ENCODE measurements at places on chromosomes 7 and 10. TPM values are rescaled to one million over a fixed set of nuclear protein-coding genes. Genes with fewer than 3 reads are reported as not detected.
A peak's percentile ranks its signal among the peaks of the same experiment; 100 is the strongest.

DNA sequence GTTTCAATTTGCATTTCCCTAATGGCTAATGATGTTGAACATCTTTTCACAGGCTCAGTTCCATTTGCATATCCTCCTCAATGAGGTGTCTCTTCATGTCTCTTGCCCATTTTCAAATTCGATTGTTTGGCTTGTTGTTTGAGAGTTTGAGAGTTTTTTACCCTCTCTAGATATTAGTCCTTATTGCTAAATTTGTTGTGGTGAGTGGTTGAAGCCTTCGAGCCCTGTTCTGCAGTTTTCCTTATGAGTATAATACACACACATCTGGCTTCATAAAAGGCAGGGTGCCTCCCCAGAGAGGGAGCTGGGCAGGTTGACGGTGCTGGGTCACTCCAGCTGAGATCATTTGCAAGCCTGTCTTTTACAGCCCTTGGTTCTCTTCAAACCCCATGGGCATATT is 65.1 kb downstream of the RGS10 start:
- DNase-seq: no peak

DNA sequence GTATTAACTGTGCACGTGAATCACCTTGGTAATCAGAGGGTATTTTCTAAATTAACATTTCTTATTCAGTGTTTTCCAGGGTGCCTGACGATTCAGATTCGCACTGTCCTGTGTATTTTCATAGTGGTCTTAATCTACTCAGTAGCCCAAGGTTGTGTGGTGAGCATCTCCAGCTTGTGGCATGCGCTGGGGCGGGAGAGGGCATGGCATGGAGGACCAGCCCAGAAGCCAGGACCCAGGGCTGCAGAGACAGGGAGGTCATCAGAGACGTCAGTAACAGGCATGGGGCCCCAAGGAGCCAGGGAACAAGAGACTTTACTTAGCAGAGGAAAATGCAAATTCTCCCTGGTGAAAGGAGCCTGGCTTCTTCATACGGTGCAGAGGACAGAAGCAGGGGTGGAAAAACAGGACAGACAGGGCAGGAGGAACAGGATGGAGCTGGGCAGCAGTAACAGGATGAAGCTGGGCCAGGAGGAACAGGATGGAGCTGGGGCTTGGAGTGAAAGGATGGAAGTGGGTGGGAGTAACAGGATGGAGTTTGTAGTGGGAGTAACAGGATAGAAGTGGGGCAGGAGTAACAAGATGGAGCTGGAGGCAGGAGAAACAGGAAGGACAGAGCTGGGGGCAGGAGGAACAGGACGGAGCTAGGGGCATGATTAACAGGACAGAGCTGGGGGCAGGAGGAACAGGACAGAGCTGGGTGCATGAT is 110.9 kb downstream of the ADCY1 start:
- DNase-seq: no peak

DNA sequence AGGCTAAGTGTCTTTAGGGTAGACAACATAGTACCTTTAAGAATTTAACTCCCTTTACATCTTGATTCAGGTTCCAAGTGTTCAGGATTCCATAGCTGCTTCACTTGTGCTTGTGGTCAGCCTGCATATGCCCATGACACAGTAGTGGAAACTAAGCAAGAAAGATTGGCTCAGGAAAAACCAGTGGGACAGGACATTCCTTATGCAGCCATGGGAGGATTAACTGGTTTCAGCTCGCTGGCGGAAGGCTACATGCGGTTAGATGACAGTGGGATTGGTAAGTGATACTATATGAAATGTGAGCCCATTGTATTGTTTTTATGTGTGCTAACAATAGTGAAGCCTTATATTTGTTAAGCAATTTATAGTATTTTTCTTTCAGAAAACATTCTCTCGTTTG is 11.3 kb downstream of the FAM221A start:
- no peak for DNase-seq

GRCh38 chr7:68291710-68292109 is 1295.1 kb downstream of the TYW1 start:
- DNase-seq: no peak

GRCh38 chr7:77954773-77955555 is 156.4 kb downstream of the PHTF2 start:
- DNase-seq: no peak

GRCh38 chr10:17783751-17784150 is 25.4 kb upstream of the MRC1 start:
- no peak for DNase-seq

DNA sequence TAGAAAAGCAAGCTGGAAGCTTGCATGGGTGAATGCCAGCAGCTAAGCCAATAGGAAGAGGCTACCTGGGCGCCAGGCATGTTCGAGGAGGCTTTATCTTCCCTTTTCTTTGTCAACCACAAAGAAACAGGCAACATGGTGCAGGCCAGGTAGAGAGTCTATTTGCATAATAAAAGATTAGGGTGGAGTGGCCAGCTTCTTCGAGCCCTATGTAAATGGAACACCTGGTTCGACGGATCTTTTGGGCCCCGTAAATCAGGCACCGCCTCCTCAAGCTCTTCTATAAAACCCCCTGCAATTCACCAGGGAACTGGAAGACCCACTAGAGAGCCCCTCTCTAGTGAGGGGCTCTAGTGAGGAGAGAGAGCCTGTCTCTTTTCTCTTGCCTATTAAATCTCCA is 1106.2 kb upstream of the CELF2 start:
- no peak for DNase-seq

DNA sequence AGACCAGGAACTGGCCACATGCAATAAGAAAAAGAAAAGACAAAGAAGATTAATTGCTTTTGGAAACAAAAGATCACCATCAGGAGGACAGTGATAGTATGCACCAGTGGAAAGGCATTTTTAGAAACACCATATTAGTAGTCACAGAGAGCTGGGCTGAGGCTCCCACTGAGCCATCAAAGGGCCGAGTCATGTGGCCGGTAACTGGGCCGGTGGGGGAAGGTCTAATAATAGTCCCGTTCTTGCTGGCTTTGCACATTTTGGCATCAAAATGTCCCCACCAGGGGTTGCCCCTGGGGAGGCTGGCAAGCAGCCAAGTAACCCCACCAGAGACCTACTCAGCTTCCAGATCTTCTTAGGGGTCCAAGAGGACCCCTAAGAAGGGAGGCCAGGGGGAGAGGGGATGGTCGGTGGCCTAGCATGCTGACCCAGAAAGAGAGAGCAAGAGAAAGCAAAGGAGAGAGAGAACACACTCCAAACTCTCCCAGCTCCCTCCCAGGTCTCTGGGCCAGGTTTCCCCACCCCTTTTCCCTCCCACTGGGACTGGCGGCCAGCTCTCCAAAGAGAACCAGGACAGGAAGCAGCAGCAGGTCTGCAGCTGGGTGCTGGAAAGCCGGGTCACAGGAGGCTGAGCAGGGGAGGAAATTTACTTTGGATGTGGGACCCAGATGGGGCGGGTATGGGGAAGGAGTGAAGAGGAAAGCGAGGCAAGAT is 70.2 kb upstream of the FGFR2 start:
- DNase-seq: no peak

DNA sequence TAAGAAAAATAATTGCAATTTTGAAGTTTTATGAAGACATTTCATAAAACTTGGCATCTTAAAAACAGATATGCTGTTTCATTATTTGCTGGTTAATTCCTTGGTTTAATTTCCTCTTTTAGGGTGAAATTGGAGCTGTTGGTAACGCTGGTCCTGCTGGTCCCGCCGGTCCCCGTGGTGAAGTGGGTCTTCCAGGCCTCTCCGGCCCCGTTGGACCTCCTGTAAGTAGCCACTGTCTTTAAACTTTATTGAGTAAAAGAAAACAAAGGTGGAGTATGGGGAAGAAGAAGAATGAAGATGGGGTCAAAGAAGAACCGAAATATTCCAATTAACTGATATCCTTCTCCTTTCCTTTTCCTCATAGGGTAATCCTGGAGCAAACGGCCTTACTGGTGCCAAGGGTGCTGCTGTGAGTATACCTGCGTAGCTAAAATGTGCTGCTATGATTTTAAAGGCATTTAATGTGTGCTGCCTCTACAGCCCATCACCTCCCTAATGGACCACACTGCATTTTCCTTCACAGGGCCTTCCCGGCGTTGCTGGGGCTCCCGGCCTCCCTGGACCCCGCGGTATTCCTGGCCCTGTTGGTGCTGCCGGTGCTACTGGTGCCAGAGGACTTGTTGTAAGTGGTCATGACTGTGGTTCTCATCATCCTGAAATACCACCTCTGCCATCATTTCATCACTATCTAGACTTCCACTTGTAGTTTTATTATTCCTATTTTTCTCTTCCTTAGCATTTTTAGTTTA is 14.7 kb downstream of the COL1A2 start:
- no peak for DNase-seq

GRCh38 chr10:125048094-125048864 is 106.4 kb downstream of the ZRANB1 start:
- peak; percentile 63 for DNase-seq

DNA sequence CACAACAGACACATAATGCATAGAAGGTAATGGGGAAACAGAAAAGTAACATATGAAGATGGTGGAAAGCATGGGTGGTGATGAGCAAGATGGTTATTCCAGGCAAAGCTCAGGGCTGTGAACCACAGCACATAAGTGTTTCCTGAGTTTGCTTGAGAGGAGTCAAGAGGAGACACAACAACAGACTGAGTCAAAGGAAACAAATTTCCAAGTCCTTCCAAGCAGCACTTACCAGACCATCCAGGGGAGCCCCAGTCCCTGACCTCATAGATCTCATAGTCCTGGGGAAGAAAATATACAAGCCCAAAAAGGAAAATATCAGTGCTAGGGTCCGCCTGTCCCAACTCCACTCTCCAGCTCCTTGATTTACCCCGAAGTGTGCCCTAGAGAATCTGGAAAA is 216.6 kb upstream of the FZD1 start:
- DNase-seq: no peak

GRCh38 chr7:118777308-118777707 is 552.8 kb downstream of the ANKRD7 start:
- no peak for DNase-seq

GRCh38 chr7:12569673-12570072 is 847 bp upstream of the SCIN start:
- no peak for DNase-seq

GRCh38 chr7:29565224-29565630 is 1.6 kb downstream of the PRR15 start:
- no peak for DNase-seq

DNA sequence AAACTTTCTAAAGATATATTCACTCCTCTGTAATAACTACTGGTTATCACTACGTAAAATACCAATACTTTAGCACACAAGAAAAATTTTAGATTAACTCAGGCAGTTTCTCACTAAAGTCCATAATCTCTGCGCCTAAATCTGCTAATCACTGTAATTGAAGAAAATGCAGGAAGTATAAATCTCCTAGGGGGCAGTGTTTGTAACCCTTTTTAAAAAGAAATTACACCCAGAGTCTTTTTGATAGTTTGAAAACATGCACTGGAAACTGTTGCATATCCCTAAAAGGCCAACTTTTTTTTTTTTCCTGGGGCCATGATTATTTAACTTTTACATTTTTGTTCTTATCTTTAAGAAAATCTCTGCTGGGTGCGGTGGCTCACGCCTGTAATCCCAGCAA is 209.6 kb downstream of the KIAA1217 start:
- no peak for DNase-seq

- no peak for DNase-seq
These were observed 73.7 kb downstream of the PIK3CG start for GRCh38 chr7:106938803-106939202.

DNA sequence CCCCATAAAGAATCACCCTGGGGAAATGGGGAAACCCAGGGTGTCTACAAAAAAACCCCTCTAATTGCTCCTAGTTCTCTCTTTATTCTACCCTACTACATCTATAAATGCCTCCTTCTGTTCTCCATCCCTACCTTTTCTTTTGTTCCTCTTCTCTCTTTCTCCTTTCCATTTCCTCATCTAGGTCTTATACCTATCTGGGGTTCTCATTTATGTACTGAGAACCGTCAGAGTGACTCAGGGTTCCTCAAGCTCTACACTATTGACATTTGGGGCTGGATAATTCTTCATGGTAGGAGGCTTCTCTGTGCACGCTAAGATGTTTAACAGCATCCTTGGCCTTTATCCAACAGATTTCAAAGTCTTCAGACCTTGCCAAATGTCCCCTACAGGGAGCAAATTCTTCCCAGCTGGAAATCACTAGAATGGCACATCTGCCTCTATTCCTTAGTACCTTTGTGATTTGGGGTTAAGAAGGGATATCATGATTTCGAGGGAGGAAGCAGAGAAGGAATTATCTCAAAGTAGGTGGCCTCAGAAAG is 137.4 kb upstream of the PTN start:
- no peak for DNase-seq

DNA sequence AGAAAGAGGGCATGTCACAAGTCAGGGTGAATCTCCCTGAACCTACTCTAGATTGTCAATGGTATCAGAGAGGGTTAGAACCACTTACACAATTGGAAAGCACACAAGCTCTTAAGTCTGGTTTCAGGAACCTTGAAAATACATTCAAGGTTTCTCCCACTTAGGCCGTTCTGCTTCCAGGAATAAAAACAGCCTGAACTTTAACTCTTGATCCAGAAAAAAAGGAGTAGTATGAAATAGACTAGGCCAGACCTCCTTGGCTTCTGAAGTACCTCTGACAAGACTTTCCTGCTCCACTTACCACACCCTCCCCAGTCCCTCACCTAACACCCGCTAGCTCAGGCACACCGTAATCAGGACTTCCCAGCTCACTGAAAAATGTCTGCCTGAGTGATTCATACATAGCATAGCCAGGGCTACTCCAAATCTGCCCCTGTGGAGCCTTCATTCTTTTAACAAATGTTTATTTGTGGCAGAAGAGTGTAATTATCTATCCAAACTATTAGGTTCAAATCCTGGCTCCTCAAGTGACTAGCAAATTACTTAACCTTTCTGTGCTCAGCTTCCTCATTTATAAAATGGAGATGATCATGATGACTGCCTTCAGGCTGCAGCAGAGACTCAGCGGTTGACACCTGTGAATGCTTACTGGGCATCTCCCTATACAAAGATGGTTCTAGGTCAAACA is 30.3 kb upstream of the IL6 start:
- no peak for DNase-seq

The PCLO gene
- total RNA-seq: not detected

The DLD gene
- 60.5 TPM for total RNA-seq

The NEUROG3 gene
- not detected for total RNA-seq

The KAZALD1 gene
- 0.27 TPM for total RNA-seq

The UCN3 gene
- not detected for total RNA-seq

The LAMB1 gene
- not detected for total RNA-seq

The CPED1 gene
- 0.17 TPM for total RNA-seq

The RAB18 gene
- 68.2 TPM for total RNA-seq

The LSM8 gene
- 51.6 TPM for total RNA-seq

The GNAI1 gene
- total RNA-seq: 0.45 TPM

The IGF2BP3 gene
- total RNA-seq: 1.2 TPM

The WNT8B gene
- total RNA-seq: 0.40 TPM
